ENCODE measurements at places on chromosomes 2 and 18.

DNA sequence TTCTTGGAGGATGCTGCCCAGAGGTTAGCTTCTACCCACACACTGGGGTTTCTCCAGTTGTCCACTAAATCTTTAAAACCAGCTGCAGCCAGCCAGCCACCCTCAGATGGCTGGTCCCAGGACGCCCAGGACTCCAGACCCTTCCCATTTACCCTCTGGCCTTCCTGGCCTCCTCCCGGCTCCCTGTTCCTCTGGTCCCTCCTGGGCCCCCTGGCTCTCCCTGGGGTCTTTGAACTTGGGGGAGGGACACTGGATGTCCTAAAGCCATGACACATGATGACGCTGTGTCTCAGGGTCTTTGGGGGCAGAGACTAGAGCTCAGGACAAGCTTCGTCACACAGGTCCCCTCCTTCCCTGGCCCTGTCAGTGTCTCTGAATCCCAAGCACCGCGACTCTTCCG is 201.1 kb upstream of the HDAC4 start:
- no peak for DNase-seq

DNA sequence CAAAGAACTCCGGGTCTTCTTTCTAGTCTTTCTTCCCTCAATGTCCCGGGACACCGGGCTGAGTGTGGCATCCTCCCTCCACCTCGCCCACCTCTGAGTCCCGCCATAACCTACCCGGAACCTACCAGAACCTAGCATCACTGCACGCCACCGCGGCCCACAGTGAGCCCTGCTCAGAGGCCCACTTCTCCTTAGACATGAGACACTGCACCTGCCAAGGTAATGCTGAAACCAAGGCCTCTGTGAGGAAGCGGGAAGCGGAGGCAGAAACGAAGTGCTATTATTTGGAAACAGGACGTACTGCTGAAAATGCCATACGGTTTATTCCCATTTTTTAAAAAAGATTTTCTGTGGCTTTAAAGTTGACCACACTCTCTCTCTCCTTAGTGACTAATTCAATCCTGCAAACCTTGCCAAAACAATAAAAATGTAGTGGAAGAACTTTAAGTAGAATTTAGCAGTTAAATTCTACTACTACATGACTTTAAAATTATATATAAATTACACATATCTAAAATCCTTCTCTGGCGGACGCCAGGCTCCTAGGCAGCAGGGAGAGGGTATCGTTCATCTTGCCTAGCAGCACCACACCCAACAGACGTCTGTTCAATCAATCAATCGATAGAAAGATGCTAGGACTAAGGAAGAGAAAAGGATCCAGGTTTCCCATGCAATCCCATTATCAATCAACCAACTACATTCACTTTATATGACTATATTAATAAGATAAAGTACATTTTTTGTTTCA is 82.0 kb downstream of the ZNF516 start:
- DNase-seq: no peak

GRCh38 chr18:26547646-26548414 is 523 bp downstream of the KCTD1 start:
- DNase-seq: no peak

DNA sequence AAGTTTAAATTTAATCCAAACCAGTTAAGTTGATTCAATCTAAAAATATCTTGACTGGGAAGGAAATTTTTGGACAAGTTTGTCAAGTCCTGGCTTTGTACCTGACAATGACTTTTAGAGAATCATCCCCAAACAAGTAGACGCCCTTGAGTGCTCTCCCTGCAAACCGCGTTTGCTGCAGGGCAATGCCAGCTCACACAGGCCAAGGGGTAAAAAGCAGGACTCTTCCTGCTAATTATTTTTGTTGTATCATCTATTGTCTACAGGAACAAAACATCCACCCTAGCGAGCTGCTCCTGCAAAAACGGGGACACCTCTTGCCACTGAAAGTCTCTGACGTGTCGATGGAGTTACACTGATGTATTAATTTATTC is 10.9 kb downstream of the ID2 start:
- no peak for DNase-seq

DNA sequence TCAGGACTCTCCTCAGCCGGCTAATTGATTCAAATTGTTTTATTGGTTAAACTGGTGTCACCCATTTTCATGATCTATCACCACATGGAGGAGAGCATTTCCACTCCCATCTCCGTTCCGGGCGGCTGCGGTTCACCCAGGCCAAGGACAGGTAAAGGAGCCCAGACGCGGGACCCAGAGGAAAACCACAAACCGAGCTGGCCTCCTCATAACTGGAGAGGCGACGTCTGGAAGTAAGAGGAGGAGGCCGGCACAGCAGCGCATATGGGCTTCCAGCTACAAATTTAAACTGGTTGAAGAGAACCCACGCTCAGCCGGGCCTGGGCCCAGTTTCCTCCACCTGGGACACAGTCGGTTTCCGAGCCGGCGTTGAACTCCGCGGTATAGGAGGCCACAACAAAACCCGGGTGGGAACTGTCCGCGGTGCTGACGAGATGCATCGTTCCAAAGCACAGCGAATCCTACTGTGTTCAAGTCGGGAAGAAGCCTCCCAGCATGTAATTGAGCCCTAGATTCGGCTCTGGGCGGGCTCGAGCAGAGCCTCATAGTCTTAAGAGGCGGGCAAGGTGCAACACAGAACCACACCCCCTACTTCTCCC is 3.0 kb upstream of the SKOR2 start:
- DNase-seq: no peak

GRCh38 chr2:20485612-20486388 is 38.9 kb downstream of the RHOB start:
- DNase-seq: no peak

DNA sequence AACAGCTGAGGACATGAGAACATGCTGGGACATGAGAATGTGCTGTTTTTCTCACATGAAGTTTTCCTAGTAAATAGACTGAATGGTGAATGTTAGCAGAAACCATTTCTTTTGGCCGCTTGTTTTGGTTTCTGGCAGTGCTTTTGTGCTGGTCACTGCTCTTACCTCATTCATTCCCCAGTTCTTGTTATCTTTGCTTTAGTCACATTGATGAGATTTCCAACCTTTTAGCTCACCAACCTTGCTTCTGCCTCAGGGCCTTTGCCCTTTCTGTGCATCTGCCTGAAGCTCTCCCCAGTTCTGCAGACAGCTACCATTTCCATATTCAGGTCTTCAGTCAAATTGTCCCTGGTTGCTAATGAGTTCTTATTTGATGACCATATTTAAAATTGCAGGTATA is 91.6 kb downstream of the PTPRM start:
- DNase-seq: no peak

DNA sequence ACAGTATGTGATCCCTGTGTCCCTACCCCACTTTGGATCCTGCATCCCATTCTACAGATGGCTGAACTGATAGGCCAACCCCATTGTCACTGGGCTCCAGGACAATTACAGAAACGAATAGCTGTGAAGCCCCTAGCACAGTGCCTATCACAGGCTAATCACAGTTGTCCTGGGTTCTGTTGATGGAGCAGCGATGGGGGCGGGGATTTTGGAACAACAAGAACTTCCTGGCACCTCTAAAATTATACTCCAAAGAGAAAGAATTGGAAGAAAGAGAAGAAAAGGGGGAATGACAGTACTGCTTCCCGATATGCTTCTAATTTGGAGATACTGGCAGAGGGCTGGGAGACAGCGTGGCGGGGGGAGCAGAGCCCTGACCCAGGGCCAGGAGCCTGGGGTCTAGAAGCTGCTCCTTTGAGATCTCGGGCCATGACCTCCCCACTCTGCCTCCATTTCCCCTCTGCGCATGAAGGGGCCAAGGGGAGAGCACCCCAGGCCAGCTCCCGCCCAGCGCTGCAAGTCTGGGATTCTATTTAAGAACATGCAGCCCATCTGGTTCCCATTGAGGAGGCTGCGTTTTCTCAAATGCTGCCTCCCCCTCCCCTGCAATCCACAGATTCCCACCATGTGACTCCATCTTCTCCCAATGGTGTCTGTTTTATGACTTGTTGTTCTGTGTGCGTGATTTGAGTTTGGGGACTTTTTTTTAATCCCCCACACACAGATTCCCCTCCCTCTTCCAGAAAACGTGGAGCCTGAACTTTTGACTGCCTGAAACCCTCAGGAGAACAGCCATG is 202.7 kb downstream of the CYP26B1 start:
- DNase-seq: no peak

GRCh38 chr2:191869781-191870180 is 22.9 kb upstream of the CAVIN2 start:
- DNase-seq: no peak

GRCh38 chr18:53004798-53005197 is 664.8 kb downstream of the DCC start:
- peak; percentile 4 for DNase-seq

DNA sequence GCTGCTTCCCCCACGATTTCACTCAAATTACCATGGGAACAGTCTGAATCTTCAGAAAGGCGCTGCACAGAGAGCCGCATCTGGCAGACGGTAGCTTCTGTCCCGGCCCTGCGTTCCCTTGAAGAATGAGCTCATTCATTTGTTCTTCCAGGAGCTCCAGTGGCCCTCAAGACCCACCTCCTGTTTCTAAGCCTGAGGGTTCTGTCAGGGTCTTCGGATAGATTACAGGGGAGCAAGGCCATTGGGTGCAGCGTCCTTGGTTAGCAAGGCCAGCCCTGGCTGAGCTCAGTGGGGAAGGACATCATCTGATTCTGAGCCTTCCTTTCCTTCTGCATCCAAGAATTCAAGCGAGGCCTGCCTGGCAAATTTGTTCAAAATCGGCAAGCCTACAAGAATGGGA is 111.9 kb downstream of the PDCL3 start:
- DNase-seq: no peak

- DNase-seq: no peak
Observed at GRCh38 chr2:66821168-66821567, 386.2 kb downstream of the MEIS1 start.

DNA sequence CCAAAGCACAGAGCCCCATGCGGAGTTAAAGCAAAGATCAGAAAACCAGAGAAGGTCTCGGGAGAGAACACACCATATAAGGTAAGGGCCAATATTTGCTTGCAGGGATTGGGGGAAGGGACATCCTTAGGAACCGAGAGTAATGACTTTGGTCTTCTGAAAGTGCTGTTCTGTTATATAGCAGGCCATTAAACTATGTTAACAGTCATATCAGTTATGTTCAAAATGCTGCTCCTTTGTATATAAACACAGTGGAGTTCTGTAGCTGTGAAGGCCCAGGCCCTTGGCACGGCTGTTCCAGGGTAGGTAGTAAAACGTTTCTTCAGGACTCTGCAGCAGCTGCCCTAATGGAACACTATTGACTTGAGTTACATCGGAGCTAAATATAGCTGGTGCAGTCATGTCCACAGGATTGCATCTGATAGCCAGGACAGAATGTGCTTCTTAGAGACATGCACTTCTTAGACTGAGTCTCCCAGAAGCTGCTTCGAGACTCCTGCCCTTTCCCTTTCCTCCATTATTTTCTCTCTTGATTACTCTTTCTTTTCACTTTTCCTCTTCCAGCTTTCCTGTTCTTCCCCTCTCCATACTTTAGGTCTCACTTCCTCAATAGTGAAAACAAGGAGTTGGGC is 122.4 kb downstream of the SETBP1 start:
- DNase-seq: no peak

DNA sequence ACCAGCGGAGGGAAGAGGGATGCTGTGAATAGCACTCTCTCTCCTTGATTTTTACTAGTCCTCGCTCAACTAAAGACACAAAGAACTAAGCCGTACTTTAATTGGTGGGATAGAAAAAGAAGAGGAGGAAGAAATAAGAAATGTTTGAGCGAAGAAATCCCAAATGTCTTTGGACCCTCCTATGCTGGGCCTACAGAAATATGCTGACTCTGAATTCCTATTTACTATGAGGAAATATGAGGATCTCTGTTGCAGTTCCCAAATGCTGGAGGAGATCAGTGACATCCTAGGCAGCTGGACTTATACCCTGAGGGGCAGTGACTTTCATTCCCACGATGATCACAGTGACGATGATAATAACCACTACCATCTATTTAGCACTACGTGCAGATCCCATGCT is 16.6 kb upstream of the PIEZO2 start:
- no peak for DNase-seq

DNA sequence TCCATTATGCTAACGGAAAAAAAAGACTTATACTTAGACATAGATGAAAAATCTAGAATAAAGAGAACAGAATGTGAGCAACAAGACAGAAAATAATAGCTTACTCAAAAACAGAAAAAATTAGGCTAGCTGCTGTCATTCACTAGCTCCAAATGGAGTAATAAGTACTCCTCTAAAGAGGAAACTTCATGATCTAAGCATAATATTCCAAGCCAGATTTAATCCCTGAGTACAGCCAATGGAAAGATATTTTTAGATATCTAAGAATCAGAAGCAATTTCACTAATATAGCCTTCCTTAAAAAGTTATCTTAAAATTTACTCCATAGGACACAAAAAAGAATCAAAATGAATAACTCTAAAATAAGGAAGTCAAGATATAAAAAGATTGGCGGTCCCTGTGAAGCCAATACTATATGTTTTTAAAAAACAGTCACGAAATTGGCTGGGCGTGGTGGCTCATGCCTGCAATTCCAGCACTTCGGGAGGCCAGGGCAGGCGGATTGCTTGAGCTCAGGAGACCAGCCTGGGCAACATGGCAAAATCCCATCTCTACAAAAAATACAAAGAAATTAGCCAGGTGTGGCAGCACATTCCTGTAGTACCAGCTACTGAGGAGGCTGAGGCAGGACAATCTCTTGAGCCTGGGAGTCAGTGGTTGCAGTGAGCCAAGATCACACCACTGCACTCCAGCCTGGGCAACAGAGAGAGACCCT is 123.2 kb upstream of the BCL2L11 start:
- DNase-seq: no peak

GRCh38 chr18:13623348-13623747 is 103.0 kb downstream of the FAM210A start:
- no peak for DNase-seq

DNA sequence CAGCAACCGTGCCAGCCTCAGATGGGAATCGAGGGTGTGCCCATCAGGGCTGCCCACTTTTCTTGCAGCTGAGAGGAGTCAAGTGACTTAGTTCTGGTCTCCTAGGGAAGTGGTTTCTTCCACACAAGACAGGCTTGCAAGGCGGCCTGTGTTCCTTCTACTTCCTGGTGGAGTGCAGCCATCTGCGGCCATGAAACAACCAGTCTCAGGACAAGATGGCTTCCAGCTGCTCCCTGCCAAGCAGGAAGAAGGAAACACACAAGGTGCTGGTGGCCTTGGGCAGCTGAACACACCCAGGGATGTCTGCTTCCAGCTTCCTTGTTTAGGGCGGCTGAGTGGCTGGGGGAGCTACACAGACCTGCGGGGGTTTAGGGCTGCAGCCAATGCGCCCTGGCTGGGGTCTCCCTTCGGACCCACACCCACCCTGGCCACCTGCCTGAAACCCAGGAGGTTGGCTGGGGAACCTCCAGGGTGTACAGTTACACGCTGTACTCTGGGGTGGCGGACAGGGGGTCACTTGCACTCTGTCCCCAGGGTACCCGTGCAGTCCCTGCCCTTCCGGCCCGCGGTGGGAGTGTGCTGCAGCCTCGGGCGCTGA is 34.7 kb downstream of the PTPN18 start:
- no peak for DNase-seq

All from NCI-H2171 (cell line).